Tracheal epithelial cell (primary cell): ENCODE measurements at places on chromosomes 5 and 9. TPM values are rescaled to one million over a fixed set of nuclear protein-coding genes. Genes with fewer than 3 reads are reported as not detected.

Gene MXD3
- total RNA-seq, result 2.7 and 3.2 TPM in 2 replicates

Gene AGXT2
- total RNA-seq, result under 0.01 TPM in 1 of 2 replicates, not detected in the other

Gene FRMD3
- 0.43 and 0.48 TPM in 2 replicates for total RNA-seq

Gene CARD9
- total RNA-seq, result under 0.01 and 1.9 TPM in 2 replicates

Gene PITX1
- 43.9 and 87.6 TPM in 2 replicates for total RNA-seq

Gene CDHR2
- under 0.01 TPM in 1 of 2 replicates, not detected in the other for total RNA-seq

Gene IL4
- not detected in 2 replicates for total RNA-seq

Gene ZNF169
- total RNA-seq, result 1.9 and 2.7 TPM in 2 replicates

Gene LCN1
- not detected in 2 replicates for total RNA-seq

Gene IDNK
- total RNA-seq, result 0.43 and 2.4 TPM in 2 replicates

Gene CDX1
- under 0.01 TPM in 1 of 2 replicates, not detected in the other for total RNA-seq

Gene BSPRY
- 4.7 and 6.5 TPM in 2 replicates for total RNA-seq

Gene PCDHB14
- 0.24 and 0.43 TPM in 2 replicates for total RNA-seq

Gene TLE1
- total RNA-seq, result 50.1 and 51.3 TPM in 2 replicates

Gene MOB3B
- total RNA-seq, result 0.85 and 1.4 TPM in 2 replicates

Gene MIGA2
- total RNA-seq, result 18.8 and 21.2 TPM in 2 replicates

Gene CDO1
- 0.24 TPM in 1 of 2 replicates, not detected in the other for total RNA-seq

Gene CYLC2
- total RNA-seq, result not detected in 2 replicates

Gene NR2F1
- under 0.01 and 0.21 TPM in 2 replicates for total RNA-seq

Gene PCDHGA2
- 0.21 and 0.48 TPM in 2 replicates for total RNA-seq

Gene TOR4A
- total RNA-seq, result 35.6 and 36.1 TPM in 2 replicates

Gene GNAQ
- 23.9 and 27.9 TPM in 2 replicates for total RNA-seq

Gene PROP1
- total RNA-seq, result not detected in 2 replicates

Gene PFN3
- total RNA-seq, result not detected in 2 replicates

Gene MLANA
- total RNA-seq, result not detected in 2 replicates

Gene IQGAP2
- not detected in 2 replicates for total RNA-seq
